ENCODE measurements at places on chromosomes 4 and X.

DNA sequence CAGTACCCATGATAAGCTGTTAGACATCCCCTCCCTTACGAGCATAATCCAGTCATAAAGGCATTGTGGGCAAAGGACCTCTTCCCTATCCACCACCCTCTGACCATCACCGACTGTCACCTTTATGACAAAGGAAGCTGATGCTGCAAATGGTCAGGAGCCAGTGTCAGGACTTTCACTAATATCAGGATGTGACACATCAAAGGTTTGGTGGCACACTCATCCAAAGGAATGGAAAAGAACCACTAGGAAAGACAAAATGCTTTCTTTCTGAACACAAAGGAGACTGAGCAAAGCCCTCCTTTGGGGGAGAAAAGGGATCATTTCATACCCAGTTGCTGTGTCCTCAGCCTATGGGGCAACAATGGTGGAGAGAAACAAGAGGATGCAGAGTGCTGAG, 66.9 kb upstream of the PROM1 start:
- no peak for DNase-seq

DNA sequence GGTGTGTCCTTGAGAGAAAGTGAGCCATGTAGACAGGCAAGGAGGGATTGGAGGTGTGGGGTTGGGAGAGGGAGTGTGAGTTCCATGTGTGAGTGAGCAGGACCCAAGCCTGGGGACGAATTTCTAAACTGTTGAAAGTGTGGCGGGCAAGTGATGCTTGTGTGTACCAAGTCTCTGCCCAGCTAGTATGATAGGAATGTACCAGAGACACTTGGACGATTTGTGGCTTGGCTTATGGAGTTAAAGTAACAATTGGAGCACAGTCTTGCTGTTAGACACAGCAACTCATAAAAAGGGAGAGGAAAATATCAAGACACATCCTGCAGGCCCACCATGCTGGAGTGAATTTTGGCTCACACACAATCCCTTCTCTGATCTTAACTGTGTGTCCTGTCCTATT, 8.5 kb downstream of the PTTG2 start:
- no peak for DNase-seq

- DNase-seq, result no peak
Measured at GRCh38 chrX:40581336-40581920, 658 bp downstream of the ATP6AP2 start.

DNA sequence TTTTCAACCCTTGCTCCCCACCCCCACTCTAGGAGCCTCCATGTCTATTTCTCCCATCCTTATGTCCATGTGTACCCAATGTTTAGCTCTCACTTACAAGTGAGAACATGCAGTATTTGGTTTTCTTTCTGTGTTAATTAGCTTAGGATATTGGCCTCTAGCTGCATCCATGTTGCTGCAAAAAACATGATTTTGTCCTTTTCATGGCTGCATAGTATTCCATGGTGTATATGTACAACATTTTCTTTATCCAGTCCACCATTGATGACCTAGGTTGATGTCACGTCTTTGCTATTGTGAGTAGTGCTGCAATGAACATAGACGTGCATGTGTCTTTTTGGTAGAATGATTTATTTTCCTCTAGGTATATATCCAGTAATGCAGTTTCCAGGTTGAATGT, 472.8 kb downstream of the ZNF674 start:
- no peak for DNase-seq

DNA sequence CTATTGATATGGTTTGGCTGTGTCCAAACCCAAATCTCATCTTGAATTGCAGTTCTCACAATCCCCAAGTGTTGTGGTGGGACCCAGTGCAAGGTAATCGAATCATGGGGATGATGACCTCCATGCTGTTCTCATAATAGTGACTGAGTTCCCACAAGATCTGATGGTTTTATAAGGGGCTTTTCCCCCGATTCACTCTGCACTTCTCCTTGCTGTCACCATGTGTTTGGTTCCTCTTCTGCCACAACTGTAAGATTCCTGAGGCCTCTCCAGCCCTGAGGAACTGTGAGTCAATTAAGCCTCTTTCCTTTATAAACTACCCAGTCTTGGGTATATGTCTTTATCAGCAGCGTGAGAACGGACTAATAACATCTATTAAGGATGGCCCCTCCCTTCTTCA, 68.8 kb downstream of the FBXW7 start:
- DNase-seq, result no peak

GRCh38 chrX:72159769-72160168, 21.8 kb upstream of the PIN4 start:
- DNase-seq, result no peak

GRCh38 chrX:15619053-15619755, 18.4 kb upstream of the ACE2 start:
- DNase-seq, result no peak

- DNase-seq, result no peak
Measured at GRCh38 chr4:22473268-22473667, 42.6 kb downstream of the ADGRA3 start.

DNA sequence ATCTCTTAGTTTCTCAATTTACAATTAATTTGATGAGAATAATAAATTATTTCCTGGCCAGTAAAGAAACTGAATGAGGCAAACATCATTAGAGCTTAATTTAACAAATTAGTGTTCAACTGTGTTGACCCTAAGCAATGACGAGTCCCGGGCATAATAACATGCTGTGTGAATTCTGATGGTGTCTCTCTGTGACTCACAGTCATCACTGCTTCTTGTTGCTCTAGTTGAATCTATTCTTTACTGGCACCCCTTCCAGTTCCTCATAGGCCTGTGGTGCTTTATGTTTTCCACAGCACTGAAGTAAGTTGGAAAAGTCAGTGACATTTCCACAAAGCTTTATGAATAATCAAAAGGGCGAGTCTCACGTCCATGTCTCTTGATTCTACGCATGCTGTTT, 57.7 kb upstream of the SLC7A11 start:
- DNase-seq, result no peak

DNA sequence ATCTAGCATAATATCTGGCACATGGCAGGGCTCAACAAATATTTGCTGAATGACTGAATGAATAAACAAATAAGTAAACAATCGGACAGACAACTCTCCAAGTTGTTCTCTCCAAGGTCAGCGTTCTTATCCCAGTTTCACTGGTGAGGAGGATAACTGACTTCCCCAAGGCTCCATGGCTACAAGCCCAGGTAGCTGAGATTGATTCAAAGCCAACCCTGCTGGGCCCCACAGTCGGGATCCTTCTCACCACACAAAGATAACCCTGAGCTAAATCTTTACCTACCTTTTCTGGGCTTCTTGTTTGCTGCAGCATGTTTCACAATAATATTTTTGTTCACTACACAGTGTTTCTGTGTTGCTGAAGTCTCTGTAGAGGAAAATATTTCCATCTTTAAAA, 54.9 kb downstream of the USP46 start:
- no peak for DNase-seq

GRCh38 chr4:2082627-2083026, 23.5 kb downstream of the NAT8L start:
- DNase-seq, result no peak

- DNase-seq, result no peak
Measured at GRCh38 chrX:126655061-126655460, 102.4 kb upstream of the DCAF12L1 start.

GRCh38 chr4:153713866-153714646, 30.0 kb downstream of the TLR2 start:
- DNase-seq, result no peak

DNA sequence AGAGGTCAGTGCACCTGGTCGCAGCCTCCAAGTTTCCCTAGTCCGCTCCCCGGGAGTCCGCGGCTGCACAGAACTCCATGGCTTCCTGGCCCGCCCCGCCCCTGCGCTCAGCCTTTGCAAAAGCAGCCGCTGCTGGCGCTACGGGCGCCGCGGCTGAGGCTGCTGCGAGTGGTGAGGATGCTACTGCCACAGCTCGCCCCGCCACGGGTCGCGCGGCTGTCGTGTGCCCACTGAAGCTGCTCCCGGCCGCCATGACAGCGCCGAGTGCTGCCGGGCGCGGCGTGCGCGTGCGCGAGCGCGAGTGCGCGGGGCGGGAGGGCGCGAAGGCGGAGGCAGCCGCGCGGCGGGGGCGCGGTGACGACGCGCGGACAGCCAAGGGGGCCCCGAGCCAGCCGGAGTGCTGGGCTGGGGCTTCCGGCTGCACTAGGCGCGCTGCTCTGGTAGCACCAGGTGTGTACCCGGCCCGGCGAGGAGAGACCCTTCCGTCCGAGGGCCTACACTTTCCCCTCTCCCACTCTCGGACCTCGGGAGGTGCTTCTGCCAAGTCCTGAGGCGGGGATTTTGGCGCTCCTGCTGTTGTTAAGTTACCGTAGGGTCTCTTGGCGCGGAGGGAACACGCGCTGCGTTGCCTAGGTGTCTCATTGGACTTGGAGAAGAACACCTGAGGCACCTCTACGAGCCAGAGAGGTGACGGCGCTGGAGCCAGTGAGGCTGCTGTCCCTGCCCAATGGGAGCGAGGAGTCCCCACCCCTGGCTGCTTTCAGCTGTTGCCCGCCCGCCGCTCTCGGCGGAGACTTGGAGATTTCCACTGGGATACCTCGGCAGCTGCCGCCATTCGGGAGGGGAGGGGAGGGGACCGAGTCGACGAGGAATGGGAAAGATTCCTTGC, 619 bp upstream of the LRBA start:
- peak; percentile 71 for DNase-seq

DNA sequence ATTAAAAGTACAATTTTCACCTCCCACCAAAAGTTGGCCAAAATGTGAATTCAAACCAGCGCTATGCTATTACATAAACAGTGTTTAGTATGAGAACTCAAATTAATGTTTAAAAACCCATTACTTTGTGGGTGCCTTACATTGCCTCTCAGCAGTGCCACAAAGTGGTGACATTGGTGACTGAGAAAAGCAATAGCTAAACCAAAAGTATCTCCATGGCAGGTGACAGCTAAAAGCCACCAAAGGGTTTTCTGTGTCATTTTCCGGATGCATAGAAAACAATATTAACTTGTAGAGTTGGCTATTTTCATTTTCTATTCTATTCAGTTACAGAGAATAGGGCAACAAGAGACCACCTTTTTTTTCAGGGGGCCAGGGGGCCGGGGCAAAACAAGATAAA, 261.2 kb downstream of the MAPK10 start:
- no peak for DNase-seq

DNA sequence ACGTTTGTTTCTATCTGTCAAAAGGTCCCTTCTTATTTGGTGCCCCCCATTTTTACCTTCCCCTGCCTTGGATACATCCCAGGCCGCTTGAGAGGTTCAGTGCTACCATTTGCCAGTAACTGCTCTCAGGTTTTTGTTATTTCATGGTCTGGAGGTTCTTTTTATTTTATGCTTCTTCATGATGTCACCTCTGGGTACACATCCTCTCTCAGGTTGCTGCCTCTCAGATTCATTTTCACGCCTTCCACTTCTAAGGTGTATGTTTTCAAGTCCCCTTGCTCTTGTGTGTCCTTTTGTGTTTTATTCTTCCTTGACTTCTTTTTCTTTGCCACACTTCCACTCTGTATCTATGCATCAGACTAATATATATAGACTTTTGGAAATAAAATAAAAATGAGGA, 640.1 kb upstream of the AADAT start:
- DNase-seq, result no peak

DNA sequence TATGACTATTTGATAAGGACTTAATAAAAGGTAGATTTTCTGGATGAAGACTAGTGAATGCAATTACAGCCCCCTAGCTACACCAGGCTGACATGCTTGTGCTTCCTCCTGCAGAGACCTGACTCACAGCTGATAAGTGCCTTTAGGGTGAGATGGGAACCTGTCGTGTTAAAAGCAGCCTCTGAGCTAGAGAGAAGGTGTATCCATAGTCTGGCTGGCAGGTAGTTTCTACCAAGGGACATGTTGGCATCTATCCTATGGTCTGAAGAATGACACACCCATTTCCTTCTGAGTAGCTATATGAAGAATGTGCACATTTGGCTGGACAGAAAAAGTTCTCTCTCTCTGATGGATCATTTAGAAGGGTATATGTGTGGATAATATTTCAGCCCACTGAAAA, 64.1 kb downstream of the PARM1 start:
- DNase-seq, result no peak

DNA sequence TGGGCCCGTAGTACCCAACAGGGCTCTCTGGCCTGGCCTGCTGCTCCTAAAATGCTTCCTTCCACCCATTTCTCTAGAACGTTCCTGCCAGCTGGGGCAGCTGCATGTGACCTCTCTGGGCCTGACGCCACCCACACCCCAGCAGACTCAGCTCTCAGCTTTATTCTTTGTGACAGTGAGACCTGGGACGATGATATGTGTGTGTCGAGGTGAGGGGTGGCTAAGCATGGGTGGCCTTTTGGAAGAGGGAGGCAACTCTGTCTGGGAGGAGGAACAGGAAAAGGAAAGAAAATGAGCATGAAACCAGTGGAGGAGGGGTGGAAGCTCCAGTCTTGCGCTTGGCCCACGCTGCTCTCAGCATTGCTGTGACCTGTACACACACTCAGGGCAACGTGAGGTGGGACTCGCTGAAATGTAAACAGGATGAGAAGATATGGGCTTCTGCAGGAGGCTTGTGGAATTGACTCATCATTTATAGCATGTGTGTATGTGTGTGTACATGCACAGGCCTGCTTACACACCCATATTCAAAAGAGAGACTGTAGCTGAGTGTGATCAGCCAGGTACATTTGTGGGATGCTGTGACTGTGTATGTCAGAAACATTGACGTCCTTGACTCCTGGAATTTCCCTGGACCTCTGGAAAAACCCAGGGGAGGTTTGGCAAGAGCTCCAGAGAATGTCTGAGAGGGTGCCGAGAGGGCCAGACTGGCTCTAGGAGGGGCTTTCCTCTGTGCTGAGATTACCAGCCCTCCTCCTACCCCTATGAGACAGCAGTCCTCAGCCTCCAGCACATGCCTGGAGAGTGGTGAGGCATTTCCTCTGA, 137.9 kb downstream of the PJA1 start:
- no peak for DNase-seq

GRCh38 chrX:30865015-30865414, 24.0 kb downstream of the TAB3 start:
- no peak for DNase-seq

- no peak for DNase-seq
Measured at GRCh38 chrX:131841496-131842437, 181.3 kb upstream of the STK26 start.

GRCh38 chrX:41556958-41557357, 109.8 kb downstream of the NYX start:
- no peak for DNase-seq

GRCh38 chrX:122565952-122566351, 618.1 kb upstream of the GRIA3 start:
- no peak for DNase-seq

DNA sequence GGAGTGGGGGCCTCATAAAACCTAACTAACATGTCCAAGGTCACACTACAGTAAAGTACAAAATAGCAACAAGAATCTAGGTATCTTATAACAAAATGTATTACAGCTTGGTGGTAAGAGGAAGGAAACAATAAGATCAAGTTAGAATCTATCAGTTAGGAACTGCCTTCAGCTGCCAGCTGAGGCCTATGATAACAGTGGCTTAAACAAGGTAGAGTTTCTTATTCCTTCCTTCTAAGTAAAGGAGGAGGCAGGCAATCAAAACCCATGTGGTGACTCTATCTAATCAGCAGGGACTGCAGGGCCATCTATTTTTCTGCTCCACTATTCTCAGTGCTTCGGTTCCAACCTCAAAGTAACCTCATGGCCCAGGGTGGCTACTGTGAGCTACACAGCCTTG, 10.9 kb downstream of the SH3D19 start:
- no peak for DNase-seq
